Left ventricle myocardium superior (tissue), 1 donor: ENCODE measurements at places on chromosomes 7 and 10.

- no peak for DNase-seq
These were observed 5.7 kb upstream of the CXCL12 start for GRCh38 chr10:44390585-44391072.

DNA sequence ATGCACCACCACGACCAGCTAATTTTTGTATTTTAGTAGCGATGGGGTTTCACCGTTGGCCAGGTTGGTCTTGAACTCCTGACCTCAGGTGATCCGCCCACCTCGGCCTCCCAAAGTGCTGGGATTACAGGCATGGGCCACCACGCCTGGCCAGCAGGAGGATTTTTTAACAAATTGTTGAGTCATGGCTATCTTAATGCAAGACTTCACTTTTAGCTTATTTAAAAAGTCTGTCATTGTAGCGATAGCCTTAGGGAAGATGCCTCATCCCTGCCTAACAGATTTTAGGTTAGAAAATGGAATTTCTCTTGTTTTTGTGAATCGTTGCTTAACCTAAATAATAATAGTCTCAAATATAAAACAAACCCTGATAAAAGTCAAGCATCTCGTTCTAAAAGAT lies 35.5 kb downstream of the PPP2R2D start:
- DNase-seq: no peak

GRCh38 chr10:7425691-7426090 lies 14.9 kb upstream of the SFMBT2 start:
- DNase-seq: no peak

GRCh38 chr10:125982260-125982948 lies 86.0 kb downstream of the FANK1 start:
- DNase-seq: no peak

DNA sequence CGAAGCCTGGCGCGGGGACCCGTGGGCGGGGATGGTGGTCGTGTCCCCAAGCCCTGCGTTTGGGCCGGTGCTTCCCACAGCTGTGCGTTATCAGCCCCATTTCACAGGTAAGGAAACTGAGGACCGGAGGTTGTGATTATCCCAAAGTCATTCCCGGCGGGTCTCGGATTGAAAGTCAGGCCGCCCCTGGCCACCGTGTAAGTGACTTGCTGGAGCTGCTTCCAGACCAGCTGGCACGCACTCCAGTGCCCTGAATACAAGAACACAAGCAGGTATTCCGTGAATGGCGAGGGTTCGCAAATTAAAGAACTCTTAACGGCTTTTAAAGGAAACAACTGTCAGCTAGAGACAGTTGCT lies 675 bp upstream of the ATE1 start:
- peak; percentile 55 for DNase-seq

DNA sequence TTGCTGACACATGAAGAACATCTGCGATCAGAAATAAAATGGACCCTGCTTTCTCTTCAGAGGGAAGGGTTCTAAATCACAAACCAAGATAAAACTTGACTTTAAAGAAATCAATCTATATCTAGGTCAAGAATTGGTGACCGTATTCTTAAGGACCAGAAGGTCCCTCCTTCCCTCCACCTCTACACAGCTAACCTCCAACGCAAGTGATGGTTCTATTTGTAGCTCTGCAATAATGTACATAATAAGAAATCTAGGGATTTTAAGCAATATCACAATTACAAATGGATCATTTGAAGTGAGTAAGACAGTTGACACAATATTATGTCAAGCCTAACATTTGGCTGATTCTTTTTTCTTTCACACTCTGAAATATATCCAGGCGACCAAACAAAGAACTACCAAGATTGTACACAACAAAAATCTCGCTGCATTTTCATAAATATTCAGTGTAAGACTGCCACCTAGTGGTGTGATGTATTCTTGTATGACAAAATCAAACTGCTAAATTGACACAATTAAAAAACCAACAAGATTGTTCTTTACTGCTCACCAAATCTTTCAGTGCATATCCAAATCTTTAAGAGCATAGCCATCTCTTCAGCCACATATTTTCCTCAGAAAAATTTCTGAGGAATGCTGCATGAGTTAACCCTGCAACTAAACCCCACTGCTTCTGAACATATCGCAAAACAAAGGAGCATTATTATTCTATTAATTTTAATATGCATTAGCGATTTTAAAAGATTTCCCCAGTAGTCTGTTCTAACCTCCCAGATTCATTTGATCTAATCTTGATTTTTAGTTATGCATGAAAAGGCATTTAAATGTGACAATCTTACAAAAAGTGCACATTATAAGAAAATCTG lies 44.5 kb downstream of the ICA1 start:
- DNase-seq: no peak

DNA sequence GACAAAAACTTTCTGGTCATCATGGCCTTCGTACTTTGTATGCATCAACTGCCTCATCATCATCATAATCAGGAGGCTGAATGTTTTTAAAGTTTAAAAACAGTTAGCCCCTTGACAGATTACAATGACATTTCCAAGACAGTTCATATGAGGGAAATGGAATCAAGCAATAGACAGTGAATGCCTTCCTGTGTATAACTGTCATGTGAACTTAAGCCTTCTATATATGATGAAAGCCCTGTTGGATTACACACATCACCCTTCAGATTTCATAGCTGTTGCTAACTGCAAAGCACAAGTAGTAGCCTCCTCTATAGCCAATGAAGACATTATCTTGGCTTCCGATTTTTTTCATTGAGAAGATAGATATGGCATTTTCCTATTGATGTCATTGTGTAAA lies 154.0 kb downstream of the PLXDC2 start:
- no peak for DNase-seq

DNA sequence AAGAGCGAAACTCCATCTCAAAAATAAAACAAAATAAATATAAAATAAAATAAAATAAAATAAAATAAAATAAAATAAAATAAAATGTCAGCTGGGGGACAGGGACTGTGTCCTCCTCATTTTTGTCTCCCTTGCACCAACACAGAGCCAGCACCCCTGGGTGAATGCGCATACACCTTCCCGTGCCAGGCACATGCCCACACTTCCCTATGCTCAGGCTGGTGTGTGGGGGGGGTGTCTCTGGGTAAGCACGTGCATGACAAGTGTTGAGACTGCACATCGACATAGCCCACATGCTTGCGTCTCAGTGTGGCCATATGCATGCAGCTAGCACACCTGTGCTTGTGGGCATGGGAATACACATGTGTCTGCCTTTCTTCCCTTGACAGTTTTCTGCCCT lies 24.7 kb upstream of the TLX1 start:
- DNase-seq: no peak

- no peak for DNase-seq
These were observed 714.1 kb downstream of the AUTS2 start for GRCh38 chr7:70312336-70312735.

- no peak for DNase-seq
These were observed 1.5 kb downstream of the IL6 start for GRCh38 chr7:22728401-22729029.

DNA sequence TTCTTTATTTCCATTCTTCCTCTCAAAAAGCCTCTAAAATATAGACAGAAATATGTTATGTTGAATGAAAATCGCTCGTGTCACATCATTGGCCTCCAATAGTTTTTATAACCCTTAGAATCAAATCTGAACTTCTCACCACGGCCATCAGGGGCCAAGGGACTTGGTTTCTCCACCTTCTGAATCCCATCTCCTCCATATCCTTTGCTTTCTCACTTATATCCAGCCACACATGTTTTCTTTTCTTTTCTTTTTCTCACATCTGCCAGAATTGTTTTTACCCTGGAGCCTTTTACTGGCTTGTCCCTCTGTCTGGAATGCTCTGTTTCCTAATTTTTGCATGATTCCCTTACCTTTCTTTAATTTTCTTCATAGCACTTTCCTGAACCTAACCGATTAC lies 95.6 kb downstream of the CD36 start:
- no peak for DNase-seq

- no peak for DNase-seq
These were observed 2.1 kb upstream of the H2AZ2 start for GRCh38 chr7:44849885-44850544.

DNA sequence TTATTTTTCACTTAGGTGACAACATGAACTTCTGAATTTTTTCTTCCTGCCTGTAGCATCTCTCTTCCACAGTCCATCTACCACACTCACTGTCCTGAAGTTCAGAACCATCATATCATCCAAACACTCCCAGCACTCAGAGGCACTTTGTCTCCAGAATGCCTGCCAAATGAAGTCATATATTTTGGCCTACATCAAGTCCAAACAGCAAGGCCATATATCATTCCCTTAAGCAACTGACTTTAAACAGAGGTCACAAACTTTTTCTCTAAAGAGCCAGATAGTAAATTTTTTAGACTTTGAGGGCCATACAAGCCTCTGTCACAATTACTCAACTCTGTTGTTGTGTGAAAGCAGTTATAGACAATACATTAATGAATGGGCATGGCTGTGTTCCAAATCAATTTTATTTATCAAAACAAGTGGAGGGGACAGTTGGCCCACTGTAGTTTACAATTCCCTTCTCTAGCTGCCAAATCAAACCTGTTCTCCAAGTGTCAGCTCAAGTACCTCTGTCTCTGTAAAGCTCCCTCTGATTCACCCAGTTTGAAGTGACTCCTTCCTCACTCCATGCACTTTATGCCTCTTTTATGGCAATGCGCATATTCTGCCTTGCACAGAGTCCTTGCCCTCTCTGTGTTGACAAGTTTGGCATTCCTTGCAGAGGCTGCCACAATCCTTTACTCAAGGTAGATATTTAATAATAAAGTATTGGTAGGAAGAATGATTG lies 305.7 kb downstream of the FZD1 start:
- DNase-seq: no peak
